ENCODE measurements at places on chromosomes 12 and 14.

DNA sequence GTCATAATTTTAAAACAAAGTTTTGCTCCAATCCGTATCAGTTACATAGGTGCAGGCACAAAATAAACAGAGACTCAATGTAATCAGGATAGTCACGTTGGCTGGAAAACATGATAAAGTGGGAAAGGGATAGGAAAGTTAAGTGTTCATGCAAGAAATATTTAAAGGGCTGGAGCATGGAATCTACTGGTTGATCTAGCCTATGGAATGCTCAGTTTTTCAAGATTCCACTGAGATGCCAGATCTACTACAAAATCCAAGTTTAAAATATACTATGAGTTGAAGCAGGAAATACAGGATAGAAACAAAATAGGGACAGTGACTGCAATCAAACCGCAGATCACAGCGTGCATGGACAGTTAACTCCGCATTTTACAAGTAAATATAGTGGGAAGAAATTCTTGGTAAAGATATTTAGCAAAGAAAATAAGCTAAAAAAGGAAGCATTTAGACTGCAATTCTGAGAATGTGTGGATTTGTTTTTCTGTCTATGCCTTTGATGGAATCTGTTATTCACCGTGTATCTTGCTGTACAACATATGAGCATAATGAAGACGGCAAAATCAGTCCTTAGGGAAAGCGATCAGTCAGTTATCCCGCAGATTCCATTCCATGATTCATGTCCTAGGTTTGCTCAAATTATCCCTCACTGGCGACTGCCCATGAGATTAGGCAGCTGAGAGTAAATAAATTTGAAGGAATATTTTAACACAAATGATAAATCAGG is 1044.3 kb downstream of the FLRT2 start:
- DNase-seq, result no peak

DNA sequence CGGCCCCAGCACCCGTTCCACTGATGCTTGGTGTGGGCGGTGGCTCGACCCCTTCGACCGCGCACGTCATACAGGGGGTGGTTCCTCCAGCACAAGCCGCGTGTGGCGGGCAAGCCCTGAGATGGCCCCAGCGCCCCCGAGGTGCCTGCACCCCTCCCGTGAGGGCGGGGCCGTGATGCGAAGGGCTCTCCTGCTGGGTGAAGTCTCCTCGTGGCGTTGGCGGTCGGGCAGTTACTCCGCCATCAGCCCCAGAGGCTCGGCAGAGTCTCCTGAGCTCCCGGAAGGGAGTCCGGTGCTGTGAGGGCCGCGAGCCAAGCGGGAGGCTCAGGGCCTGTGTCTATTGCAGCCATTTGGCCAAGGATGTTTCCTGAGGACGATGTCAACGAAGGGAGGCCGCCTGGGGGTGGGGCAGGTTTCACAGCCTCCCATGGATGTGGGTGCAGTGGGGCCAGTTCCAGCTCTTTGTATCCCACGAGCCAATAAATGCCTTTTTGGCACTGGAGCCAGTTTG is 78.1 kb upstream of the GALNT9 start:
- DNase-seq, result no peak

DNA sequence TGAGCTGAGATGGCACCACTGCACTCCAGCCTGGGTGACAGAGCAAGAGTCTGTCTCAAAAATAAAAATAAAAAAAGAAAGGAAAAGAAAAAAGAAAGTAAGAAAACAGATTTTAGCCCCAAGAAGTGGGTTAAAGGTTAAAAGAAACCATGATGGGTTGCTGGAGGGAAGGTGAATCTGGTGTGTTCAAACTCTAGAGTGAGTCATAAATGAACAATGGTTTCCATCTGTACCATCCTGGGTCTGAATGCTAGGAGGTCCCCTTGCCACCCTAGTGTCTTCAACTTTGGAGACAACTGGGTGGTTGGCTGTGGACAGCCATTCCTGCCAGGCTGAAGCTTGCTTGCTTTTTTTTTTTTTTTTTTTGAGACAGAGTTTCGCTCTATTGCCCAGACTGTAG is 1.6 kb upstream of the RPS26 start:
- DNase-seq, result no peak

DNA sequence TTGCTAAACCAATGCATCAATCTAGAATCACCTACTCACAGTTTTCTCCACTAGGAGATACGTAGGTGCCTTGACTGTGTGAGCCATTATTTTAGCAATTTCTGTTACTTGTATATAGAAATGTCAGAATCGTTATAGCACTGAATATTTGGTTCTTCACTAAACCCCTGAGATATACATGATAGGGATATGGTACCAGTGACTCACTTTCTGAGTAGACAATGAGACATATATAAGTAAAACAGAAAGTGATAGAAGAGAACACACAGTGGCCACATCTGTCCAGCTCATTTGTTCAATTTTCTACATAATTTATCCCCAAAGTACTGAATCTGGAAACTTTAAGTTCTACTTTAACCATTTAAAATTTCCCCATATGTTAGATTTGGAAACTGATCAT is 1505.5 kb upstream of the TMEM132C start:
- DNase-seq, result no peak

- peak; percentile 41 for DNase-seq
Observed at GRCh38 chr14:69354383-69355153, 43.5 kb downstream of the ERH start.
